ENCODE measurements at places on chromosomes 12 and 14.

- no peak for DNase-seq
Observed at GRCh38 chr14:99205086-99205688, 66.8 kb downstream of the BCL11B start.

GRCh38 chr12:124821252-124822200 lies 42.1 kb downstream of the SCARB1 start:
- DNase-seq, result no peak

DNA sequence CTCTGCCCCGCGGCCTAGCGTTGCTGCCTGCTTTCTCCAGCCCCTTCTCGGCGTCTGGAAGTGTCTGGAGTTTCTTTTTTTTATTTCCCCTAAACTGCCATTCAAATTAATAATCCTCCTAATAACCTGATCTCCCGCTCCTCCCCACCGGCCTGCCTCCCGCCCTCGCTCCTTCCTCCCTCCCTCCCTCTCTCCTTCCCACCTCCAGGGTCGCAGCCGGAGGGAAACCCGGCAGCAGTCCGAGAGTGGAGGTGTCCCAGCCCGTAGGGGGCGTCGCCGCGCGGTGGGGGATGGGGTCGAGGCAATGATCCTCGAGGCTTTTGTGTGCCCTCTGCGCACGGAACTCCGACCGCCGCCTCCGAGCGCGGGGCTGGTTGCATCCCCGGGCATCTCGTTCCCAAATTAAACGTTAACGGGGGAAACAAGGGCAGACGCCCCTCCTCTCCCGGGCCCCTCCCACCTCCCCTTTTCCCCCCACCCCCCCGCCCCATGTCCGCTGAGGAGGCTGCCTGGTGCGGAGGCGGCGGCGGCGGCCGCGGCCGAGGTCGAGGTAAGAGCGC lies 1.0 kb upstream of the SOCS2 start:
- peak; percentile 84 for DNase-seq

GRCh38 chr14:72033365-72033764 lies 101.1 kb downstream of the RGS6 start:
- DNase-seq, result no peak

DNA sequence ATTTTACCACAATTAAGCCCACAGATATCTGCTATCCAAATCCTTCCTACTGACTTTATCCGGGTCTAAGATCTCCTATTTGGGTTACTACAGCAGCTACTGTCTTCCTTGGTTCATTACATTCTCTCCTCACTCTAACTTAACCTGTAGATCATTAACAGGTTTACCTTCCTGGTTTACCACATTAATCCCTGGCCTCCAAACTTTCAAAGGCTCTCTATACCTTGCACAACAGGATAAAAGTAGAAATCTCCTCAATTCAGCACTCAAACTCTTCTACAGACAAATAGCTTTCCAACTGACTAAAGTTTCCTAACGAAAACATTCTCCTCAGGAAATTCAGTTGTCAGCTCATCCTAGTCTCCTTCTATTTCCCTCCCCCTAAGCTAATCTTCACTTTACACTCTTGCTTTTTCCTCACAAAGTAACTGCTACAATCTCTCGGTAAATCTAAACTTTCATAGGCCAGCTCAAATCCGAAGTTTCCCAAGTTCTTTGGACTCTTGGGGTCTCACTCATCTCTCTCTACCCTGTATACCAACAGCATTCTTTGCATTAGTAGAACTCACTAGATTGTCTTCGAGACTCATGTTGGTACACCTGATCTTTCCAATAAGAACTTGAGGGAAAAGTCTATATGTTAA lies 2.7 kb downstream of the BTBD7 start:
- no peak for DNase-seq

- no peak for DNase-seq
Observed at GRCh38 chr12:89651192-89651591, 57.4 kb downstream of the ATP2B1 start.

DNA sequence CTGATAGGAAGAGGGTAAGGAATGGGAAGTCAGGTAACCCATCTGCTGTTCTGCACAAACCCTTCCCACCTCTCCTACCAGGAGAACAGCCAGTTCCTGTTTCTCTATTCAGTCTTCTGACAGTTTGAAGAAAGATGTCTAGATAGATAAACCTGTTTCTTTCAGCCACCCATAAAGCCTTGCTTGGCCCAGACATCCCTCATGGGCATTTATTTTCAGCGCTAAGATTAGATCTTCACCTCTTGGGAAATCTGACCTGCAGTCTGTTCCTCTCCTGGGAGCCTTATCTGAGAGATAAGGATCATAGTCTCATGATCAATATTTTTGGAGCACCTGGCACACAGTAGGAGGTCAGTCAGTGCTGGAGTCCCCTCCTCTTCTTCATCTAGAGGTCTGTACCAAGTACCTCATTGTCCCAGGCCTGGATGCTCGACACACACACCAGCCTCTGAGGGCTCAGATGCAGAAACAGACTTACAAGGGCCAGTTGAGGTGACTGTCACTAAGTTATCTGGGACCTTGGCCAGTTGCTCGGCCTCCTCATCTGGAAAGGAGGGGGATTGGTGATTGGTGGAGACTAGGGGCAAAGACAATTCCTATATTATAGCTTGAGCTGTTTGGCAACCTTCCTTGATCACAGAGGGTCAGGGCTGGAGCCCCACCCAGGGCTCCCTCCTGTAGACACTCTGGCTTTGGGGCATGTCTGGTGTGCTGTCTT lies 18.2 kb downstream of the ACVRL1 start:
- no peak for DNase-seq
